Fibroblast of skin of right quadriceps (primary cell): ENCODE measurements at places on chromosomes 4 and X.
A peak's percentile ranks its signal among the peaks of the same experiment; 100 is the strongest.

- DNase-seq = peak; percentile 1
Observed at GRCh38 chrX:97199501-97199900, 315.8 kb downstream of the RPA4 start.

- no peak for DNase-seq
Observed at GRCh38 chr4:154119317-154119716, 330.4 kb upstream of the SFRP2 start.

GRCh38 chr4:6620891-6621555 lies 19.5 kb upstream of the MRFAP1 start:
- DNase-seq = no peak

DNA sequence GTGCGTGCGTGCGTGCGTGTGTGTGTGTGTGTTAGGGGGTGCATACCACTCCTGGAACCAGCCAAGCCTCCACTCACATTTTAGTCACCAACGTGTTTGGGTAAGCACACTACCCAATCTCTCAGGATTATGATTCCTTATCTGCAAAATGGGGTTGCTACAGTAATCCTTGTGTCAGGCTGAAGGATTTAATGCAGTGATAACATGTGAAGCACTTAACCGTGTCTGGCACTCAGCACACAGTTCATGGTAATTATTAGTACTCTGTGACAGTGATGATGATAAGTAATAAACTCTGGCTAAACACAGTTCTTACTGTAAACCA lies 57.3 kb downstream of the CLDN22 start:
- no peak for DNase-seq

GRCh38 chr4:153645183-153645582 lies 38.9 kb upstream of the TLR2 start:
- DNase-seq = no peak

DNA sequence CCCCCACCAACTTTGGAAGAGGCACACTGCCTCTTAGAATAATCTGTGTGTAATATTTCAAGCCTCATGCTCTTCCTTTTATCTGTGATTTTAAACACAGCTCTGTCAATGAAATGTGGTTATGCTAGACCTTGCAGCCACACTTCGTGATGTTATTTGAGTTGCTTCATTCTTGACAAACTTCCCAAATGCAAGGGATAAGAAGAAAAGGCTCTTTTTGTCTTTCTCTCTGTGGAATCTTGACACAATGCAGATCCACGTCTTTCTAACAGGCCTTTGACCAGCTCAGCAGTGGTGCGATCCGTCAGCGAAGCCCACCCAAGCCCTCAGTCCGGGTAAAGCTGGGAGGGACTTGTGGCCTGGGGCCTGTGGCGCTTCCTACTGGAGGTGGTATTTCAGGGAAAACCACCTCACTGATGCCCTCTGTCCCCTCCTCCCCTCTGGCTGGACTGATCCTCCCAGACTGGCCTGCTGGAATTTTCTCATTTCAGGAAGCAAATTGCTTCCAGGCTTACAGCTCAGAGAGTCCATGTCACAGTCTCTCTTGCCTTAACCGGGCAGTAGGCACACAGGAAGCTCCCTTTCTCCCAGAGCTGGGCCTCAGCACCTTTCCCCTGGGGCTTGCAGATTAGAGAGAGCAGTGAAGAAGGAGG lies 19.5 kb upstream of the CCKAR start:
- DNase-seq = no peak

- peak; percentile 89 for DNase-seq
Observed at GRCh38 chr4:120850018-120850599, 72.4 kb downstream of the PRDM5 start.

DNA sequence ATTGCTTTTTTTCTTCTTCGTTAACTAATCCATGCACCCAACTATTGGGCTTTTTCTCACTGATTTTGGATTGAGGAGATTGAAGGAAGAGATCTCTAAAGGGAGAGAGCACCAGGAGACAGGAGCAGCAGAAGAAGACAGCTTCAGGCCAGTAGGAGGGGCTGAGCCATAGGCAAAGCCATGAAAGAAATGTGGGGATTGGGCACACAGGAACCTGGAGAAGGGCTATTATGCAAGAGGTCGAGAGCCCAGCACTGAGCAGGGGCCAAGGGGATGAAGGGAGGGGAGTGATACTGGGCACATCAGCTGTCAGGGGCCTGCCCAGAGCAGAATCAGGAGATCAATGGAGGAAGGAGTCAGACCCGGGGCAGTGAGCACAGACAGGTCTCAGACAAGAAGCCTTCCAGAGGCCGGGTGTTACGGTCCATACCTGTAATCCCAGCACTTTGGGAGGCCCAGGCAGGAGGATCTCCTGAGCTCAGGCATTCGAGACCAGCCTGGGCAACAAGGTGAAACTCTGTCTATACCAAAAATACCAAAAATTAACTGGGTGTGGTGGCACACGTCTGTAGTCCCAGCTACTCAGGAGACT lies 140.9 kb downstream of the BCOR start:
- no peak for DNase-seq

- DNase-seq = no peak
Observed at GRCh38 chr4:22635692-22636091, 57.0 kb upstream of the GBA3 start.

GRCh38 chr4:160175064-160175643 lies 1072.3 kb downstream of the RAPGEF2 start:
- peak; percentile 21 for DNase-seq

GRCh38 chrX:46582966-46583365 lies 9.4 kb downstream of the CHST7 start:
- peak; percentile 88 for DNase-seq

- no peak for DNase-seq
Observed at GRCh38 chrX:132009350-132009749, 13.8 kb upstream of the STK26 start.

- no peak for DNase-seq
Observed at GRCh38 chr4:112517067-112517634, 1.2 kb upstream of the NEUROG2 start.

- no peak for DNase-seq
Observed at GRCh38 chr4:74480267-74480666, 35.3 kb downstream of the AREG start.

DNA sequence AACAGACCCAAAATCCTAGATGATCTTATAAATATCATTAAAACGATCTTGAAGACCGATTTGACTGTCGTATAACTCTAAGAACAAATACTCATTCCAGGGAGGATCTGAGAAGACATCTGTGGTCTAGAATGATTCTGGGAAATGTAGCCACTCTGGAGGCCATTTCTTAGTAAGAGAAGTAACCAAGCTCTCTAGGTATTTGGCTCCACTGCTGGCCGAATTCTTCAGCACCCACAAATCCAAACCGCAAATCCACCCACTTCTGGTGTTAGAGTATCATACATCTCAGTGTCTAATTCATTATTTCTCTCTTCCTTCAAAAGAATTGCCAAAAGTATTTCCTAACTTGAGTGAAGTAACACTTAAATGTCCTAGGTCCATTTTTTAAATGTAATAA lies 23.9 kb downstream of the KLHL5 start:
- peak; percentile 34 for DNase-seq

DNA sequence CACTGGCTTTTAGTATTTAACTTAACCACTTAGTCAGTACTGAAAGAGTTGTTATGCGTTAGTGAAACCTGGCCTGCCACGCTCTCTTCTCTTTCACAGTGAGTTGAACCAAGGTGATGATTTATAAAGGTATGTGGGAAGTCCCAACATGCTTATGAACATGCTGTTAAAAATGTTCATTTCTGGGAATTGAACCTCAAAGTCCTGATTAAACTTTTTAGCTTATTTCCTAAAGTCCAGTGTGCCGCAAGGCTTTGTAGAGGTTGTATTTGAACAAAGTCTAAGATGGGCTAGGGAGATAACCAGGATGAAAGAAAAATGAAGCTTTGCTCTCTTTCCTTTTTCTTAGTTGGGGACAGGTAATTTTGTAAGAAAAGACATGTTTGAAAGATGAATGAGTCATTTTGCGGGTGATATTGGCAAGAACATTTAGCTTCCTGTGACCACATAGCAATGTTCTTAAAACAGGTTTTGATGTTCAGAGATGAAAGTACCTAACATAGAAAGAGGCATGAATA lies 270.3 kb downstream of the DTHD1 start:
- no peak for DNase-seq

DNA sequence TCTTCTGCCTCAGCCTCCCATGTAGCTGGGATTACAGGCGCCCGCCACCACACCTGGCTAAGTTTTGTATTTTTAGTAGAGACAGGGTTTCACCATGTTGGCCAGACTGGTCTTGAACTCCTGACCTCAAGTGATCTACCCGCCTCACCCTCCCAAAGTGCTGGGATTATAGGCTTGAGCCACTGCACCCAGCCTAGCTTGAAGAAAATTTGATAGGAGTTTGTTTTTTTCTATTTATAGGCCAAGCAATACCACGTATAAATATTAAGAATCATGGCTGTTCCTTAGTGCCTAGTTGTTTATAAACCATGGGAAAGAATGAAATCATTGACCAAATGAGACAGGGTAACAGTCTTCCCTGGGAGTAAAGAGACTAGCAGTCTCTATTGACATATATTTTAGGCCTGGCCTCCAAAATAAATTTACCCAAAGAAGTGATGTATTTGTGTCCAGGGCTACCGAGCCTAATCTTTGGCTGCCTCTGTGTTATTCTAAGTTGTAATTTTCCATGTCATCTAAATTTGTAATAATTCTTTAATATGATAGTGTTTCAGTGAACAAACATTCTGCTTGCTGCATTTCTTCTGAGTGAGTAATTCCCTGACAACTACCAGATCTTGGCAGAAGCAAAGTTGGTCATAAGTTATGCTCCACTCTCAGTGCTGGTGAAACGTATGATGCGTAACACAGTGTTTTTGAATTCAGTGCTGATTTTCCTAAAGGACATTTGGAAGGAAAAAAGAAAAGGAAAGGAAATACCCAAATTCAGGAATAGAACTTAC lies 10.3 kb downstream of the PKD2 start:
- peak; percentile 95 for DNase-seq

GRCh38 chrX:53526999-53527398 lies 92.8 kb upstream of the HSD17B10 start:
- no peak for DNase-seq

- no peak for DNase-seq
Observed at GRCh38 chr4:7993671-7994070, 54.0 kb upstream of the AFAP1 start.

GRCh38 chr4:7426525-7427171 lies 8.1 kb downstream of the PSAPL1 start:
- no peak for DNase-seq

- no peak for DNase-seq
Observed at GRCh38 chrX:30495468-30495867, 82.1 kb downstream of the TASL start.

GRCh38 chrX:18146954-18147353 lies 73.7 kb downstream of the BEND2 start:
- peak; percentile 3 for DNase-seq

- DNase-seq = no peak
Observed at GRCh38 chr4:97493815-97494518, 649.3 kb downstream of the STPG2 start.

- no peak for DNase-seq
Observed at GRCh38 chr4:121721700-121722099, 24.9 kb upstream of the ANXA5 start.

- no peak for DNase-seq
Observed at GRCh38 chrX:129739578-129739977, 799 bp downstream of the XPNPEP2 start.

GRCh38 chr4:101019941-101020401 lies 327.4 kb downstream of the PPP3CA start:
- no peak for DNase-seq

DNA sequence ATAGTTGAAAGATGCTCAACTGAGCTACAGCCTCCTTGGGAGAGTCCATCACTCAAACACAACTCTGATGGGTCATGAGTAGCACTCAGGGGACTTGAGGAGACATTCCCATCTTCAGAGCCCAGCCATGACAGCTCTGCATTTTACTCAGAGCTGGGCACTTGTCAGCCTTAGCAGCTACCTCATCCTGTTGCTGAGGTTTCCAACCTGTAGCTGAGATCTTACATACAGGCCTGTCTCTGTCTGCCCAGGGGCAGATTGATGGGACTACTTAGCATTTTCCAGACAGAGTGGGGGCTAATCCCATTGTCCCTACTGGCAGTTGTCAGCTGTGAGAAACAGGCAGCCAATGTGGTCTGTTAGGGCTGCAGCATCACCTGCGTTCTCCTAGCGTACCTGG lies 3.5 kb downstream of the FHDC1 start:
- no peak for DNase-seq

- DNase-seq = no peak
Observed at GRCh38 chr4:113419631-113420030, 341.9 kb downstream of the CAMK2D start.

DNA sequence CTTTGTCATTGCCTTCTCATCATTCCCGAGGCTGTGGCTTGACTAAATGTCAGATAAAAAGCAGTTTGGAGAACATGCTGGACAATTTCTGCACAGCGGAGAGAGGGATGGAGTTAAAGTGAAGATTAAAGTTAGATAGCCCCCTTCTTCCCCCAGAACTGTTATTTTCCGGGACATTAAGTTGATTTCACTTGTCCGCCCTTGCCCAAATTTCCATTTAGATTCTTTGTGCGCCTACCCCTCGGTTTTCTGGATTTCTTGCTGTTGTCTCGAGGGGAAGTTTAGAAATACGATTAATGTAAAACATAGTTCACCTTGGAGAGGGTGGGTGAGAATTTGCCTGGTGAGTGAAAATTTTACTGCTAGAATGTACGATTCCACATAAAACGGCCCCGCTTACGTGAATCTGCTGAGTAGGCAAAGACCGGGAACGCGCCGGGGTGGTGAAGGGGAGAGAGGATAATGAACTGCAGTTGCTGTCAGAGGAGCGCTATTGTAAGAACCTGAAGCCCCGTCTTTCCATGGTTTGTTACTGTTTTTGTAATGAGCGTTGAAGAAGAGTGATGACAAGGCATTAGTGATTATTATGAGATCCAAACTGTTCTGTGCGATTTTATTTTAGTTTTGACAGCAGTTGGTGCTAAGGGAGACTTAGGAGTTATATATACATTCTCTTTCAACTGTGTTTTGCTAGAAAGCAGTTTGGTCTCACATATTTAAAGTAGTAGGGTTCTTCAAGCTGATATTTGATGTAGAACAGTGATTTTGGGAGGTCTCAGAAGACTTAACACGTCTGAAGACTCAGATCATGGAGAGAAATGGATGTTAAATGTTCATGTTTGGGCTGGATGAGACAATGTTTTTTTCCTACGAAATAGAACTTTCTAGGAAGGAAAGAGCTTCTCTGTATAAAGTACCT lies 73.0 kb downstream of the AFF1 start:
- peak; percentile 50 for DNase-seq
